ENCODE measurements at places on chromosomes 2 and 18.

- DNase-seq = no peak
Measured at GRCh38 chr18:69817335-69817940, 130.2 kb downstream of the CD226 start.

DNA sequence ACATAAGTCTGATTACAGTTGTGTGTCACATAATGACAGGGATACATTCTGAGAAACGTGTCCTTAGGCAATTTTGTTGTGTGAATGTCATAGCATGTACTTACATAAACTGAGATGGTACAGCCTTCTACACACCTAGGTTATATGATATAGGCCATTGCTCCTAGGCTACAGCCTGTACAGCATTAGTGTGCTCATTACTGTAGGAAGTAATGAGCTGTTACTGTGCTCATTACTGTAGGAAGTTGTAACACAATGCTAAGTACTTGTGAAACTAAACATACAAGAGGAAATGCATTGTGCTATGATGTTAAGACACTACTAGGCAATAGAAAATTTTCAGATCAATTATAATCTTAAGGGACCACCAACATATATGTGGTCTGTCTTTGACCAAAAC lies 72.8 kb downstream of the UPP2 start:
- no peak for DNase-seq

- DNase-seq = no peak
Measured at GRCh38 chr2:111189106-111189505, 68.4 kb downstream of the BCL2L11 start.

GRCh38 chr2:11625671-11626070 lies 44.3 kb downstream of the NTSR2 start:
- DNase-seq = no peak

DNA sequence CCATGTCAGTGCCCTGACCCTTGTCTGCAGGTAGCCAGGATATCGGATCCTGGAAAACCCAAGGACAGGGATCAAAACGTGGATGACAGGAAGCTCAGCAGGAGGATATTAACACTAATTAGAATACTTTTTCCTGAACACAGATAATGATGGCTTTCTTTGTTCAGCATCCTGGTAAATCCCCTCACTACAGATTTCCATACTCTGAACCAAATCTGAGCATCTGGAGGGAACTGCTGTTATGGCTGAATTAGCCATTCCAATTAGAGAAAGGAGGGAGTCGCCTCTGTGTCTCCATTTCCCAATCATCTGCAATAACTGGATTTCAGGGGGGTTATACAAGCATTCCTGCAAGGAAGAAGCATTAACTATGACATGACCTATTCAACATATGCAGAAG lies 24.4 kb downstream of the CXCR4 start:
- DNase-seq = no peak

DNA sequence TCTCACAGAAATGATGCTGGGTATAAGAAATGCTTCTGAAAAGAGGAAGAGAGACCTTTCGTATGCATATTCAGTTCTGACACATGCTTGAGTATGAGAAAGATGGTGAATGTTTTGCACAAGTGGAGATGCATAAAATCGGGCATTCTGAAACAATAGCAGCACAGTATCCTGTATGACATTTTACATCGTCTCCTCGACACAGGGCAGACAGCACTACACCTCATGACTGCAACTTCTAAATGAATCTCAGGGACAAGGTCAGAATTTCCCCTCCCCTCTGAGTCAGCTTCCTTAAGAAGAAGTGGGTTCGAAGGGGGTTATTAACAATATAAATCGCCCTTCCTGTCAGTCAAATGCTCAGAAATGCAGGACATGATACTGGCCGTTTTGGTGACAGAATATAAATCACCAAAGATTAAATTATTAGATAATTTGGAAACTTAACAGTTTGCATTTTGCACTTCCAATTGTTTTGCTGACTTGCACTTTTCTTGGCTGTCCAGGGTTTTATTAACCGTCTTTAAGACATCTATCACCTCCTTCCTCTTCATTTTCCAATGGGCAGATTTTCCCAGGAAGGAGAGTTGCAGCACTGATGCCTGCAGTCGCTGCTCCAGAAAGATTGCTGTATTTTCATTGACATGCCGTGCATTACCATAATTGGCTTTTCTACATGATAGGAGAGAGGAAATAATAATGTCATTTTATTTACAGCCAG lies 57.2 kb downstream of the TSHZ1 start:
- no peak for DNase-seq

DNA sequence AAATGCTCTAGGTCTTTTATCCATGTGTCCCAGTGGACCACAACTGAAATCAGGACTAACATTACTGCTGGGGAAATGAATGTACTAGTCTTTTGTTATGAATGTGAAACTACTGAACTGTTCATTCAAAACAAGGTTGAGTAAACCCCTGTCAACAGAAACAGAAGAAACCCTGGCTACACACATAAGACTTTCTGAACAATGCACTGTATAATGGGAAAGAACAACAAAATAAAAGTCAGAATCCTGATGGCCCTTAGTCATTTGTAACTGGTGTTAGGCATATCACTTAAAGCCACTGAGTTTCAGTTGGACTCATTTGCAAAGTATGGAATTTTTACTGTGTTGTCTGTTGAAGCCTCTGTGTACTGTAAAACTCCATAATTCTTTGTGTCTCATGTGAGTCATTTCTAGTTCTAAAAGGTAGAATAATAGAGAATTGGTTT lies 77.0 kb upstream of the UBXN4 start:
- no peak for DNase-seq

GRCh38 chr18:57331718-57332117 lies 20.6 kb upstream of the ST8SIA3 start:
- DNase-seq = no peak

- DNase-seq = no peak
Measured at GRCh38 chr2:42967959-42968674, 175.7 kb upstream of the HAAO start.

DNA sequence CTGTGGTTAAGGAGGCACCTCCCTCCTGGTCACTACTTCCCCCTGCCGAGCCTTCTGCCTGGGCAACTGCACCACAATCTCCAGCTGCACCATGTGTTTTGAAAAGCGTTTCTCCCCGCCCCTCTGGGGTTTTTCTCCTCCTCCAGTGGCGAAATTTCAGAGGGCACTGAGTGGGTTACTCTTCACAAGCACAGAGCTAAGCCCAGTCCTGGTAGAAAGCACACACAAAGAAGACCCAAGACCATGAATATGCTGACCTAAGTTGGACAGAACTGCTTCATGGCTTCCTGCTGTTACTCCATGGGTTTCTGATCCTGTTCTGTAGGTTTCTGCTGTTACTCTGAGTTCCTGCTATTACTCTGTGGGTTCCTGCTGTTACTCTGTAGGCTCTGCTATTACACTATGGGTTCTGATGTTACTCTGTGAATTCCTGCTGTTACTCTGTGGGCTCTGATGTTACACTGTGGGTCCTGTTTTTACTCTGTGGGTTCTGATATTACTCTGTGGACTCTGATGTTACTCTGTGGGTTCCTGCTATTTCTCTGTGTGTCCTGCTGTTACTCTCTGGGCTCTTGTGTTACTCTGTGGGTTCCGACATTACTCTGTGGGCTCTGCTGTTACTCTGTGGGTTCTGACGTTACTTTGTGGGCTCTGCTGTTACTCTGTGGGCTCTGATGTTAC lies 216.6 kb downstream of the RTP5 start:
- peak; percentile 97 for DNase-seq

DNA sequence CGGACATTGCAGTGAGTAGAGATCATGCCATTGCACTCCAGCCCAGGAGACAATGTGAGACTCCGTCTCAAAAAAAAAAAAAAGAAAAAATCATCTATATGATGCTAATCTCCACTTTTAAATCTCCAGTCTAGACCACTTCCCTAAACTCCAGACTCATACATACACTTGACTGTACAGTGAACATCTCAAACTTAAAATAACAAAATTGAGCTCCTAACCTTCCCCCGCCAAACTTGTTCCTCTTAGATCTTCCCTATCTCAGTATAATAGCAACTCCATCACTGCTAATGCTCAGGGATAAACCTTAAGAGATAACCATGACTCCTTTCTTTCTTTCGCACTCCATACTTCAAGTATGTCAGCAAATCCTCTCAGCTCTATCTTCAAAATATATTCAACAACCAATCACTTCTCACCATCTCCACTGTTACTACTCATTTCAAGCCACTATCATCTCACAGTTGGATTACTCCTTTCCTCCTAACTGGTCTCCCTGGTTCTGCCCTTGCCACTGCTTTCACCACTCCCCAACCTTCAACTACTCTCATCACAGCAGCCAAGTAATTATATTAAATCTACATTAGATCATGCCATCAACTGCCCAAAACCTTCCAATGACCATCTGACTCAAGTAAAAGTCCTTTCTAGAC lies 12.0 kb downstream of the MEMO1 start:
- DNase-seq = no peak

- DNase-seq = no peak
Measured at GRCh38 chr18:46152436-46152807, 48.2 kb downstream of the HAUS1 start.

DNA sequence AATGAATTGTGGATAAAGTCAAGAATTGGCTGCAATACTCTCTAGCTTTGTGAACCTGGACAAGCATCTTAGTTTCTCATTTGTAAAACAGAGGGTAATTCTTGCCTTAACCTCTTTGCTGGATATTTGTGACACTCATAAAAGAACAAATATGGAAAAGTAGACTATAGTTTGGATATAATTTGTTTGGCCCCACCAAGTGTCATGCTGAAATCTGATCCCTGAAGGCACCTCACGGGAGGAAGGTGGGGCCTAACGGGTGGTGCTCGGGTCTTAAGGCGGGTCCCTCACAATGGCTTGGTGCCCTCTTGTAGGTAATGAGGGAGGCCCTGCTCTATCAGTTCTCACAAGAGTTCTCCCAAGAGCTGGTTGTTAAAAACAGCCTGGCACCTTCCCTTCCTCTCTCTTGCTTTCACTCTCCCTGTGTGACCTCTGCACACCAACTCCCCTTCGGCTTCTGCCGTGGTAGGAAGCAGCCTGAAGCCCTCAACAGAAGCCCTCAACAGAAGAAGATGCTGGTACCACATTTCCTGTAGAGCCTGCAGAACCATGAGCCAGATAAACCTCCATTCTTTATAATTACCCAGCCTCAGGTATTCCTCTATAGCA lies 37.4 kb downstream of the ARL4C start:
- DNase-seq = no peak

- no peak for DNase-seq
Measured at GRCh38 chr2:75574106-75574505, 13.4 kb upstream of the EVA1A start.

GRCh38 chr2:203706403-203706802 lies at the start of gene CD28:
TSS of gene CD28 (plus strand) at chr2:203706639. CDS start at chr2:203706697, 58 bp downstream.
- no peak for DNase-seq

DNA sequence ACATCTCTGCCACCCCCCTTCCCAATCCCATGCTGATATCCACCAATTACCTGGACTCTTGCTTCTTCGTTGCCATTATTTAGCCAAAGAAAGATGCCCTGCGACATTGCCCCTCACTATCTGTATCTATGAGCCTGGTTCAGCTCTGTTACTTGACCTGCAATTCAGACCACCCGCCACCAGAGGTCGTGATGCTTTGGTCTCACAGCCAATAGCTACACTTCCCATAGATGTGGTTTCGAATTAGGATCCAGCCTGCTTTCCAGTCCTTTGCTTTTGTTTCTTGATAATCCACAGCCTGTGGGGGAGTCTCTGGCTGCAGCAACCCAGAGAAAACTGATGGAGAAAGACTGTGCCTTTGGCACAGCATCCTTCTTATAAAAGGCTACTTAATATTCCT lies 239.4 kb downstream of the KLHL29 start:
- peak; percentile 13 for DNase-seq

DNA sequence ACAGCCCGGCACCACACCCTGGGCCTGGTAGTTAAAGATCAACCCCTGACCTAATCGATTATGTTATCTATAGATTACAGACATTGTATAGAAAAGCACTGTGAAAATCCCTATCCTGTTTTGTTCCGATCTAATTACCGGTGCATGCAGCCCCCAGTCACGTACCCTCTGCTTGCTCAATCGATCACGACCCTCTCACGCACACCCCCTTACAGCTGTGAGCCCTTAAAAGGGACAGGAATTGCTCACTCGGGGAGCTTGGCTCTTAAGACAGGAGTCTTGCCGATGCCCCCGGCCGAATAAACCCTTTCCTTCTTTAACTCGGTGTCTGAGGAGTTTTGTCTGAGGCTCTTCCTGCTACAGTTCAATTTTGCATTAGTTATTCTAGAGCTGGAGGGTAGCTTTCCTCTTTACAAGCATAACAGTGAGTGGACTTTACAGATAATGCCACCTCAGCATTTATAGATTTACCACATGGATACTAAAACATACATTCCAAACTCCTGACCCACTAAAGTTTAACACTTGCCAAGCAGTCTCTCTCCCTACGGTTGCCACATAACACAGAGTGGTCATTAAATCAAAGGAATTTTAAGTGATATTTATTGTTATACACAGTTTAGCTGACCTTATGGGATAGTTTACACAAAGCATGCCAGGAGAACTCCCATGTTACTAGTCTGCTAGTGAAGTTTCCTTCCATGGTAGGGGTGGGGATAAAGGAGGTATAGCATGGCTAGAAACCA lies 101.0 kb downstream of the EVA1A start:
- DNase-seq = no peak

All from inflammatory macrophage treated with lipopolysaccharide for 1 hour (primary cell).